ENCODE measurements at places on chromosomes 1 and 21.

DNA sequence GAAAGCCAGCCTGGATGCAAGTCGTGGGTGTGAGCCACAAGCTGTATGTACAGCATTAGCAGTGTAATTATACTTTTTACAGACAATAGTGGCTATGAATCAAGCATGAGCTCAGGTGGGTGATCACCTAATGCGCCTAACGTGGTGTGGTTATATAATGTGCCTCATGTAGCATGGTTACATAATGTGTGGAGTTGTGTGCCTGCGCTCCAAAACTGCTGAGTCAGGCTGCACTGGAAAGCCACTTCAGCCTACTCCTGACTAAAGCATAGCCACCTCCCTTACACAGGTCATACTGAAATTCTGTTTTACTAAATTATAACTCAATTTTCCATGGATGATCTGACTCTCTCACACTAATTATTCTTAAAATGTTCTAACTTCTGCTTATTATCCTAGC, 69.8 kb downstream of the KCNT2 start:
- peak; percentile 29 for DNase-seq

DNA sequence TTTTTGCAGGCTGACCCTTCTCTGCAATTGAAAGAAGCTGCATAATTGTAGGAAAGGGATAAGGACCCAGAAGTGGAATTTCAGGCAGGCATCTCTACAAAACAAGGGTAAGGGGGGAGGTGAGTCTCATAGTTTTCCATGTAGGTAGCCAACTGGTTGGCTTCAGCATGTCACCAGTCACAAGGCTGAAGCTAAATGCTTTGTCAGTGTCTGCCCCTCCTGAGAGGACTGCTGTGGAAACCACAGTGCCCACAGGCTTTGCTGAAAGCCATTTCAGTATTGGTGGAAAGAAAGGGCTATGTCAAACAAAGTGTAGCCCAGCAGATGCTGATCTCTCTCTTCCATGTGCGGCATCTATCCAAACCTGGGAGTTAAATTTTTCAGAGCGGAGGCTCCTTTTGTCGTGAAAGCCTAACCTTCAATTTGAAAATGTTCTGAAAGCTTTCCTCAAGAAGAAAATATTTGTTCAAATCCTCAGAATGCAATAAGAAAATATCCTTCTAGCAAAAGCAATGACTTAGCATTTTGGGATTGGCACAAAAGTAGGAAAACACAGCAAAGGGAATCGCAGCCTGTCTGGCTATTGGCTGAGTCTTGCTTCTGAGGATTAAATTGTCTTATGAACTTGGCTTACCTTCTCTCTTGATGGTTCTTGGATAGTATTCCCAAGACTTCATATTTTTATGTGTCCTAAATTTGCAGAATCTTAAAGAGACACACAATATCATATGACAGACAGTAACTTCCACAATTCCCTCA, 591.7 kb downstream of the PLPP3 start:
- DNase-seq: no peak

DNA sequence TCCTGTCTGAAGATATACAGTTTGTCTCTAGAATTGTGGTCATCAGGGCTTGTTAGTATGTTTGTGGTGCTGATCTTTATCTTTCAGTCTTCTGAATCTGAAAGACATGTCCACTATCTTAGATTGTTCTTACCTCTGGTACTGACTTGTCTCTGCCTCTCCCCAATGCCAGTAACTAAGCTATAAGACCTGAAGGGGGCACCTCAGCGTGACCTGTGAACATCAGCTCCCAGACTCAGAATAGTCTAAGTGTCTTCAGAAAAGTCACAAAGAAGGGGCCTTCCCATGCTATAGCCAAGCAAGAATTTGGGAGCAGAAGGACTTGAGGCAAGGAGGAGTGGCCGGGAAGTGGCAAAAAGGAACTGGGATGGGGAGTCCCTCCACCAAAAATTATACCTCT, 178.1 kb downstream of the NTNG1 start:
- DNase-seq: no peak

GRCh38 chr1:236222632-236223031, 59.1 kb downstream of the ERO1B start:
- no peak for DNase-seq

GRCh38 chr1:89523572-89524368, 859 bp upstream of the LRRC8B start:
- peak; percentile 98 for DNase-seq

DNA sequence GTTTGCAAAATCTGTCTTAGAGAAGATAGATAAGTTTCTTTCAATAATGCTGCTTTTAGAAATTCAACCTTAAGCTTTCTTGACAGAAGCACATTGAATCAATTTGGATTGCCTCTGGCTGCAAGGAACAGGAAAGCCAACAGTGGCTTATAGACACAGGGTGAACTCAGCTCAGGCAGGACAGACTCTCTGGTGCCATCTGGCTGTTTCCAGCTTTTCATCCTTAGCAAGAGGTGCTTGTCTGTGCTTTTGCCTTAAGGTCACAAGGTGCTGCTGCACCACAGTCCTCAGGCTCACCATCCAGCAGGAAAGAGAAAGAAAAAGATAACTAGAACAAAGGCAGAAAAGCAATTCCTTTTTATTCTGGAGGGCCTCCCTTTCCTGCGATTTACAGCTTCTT, 93.7 kb upstream of the ETS2 start:
- DNase-seq: peak; percentile 75

DNA sequence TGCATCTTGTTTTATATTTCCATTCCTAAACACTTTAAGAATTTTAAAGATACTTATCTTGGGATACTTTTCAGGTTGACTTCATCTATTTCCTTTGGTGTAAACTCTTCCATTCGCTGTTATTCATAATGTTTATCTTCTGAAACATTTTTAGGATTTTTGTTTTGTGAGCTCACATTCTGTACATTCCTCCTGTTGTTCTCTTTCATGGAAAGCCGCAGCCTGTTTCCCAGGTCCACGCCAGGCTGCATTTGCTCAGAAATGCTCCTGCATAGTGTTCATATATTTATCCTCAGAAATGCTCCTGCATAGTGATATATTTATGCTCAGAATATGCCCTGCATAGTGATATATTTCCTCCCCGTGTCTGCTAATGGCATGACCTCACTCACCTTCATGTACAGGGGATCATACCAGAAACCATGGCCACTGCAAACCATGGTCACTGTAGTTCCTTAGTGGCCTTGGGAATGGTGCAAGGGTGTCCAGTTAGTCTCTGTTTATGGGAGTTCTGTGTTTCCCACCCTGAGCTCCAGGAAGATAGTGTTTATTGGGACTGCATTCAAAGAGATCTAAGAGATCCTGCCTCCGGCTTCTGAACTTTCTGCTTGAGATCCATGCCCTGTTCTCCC, 153.9 kb upstream of the GREM2 start:
- no peak for DNase-seq

GRCh38 chr21:42423197-42423675, 19.5 kb downstream of the UBASH3A start:
- DNase-seq: no peak

DNA sequence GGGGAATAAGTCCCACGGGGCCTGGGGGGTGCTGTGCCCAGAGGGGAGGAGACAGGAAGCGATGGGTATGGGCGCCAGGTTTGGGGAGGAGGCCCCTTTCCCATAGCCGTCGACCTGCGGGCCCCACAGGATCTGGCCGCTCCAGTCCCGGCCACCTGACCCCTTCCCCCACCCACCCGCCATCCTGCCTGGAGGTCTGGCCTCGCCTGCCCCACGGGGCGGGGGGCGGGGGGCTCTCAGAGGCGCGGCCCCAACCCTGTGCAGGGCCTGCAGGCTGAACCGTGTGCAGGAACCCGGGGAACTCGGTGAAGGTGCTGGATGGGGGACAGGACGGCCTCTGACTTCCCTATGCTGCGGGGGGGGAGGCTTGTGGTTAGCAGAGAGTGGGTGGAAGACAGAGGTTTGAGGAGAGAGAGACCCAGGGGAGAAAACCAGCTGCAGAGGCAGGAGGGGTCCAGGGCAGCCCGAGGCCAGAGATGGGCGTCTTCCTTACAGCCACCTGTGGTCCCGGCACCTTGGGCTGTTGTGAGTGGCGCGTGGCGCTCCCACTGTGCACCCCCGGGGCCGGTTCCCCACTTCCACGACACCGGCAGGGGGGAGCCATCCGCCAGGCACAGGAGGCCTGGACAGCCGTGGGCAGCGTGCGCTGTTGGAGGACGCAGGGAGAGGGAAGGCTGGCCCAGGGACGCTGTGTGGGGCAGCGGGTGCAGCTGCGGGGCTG, 2.5 kb upstream of the TNFRSF18 start:
- DNase-seq: no peak

GRCh38 chr1:58597996-58598395, 20.9 kb upstream of the TACSTD2 start:
- no peak for DNase-seq

DNA sequence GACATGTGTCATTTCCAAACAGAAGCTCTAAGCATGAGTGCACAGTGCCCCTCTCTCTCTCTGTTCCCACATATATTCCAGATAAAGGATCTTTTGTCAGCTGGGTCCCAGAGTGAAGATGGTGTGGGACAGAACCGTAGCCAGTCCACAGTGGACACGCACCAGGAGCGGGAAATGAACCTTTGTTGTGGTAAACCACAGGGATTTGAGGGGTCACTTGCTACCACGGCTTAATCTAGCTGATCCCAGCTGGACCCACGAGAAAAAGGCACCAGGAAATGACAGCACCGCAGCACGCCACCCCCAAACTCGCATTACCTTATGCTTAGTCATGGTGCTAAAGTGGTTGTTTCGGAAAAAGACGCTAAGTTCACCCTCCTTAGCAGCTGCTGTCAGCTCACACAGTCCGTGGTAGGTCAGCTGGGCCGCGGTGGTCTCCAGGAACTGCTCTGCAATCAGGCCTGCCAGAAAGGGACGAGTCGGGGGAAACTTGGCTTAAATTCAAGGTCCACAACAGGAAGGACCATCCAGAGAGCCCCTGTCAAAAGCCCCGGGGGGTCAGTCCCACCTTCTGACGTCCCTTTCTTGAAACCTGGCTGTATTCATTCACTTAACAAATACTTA, 7.5 kb downstream of the MINDY1 start:
- no peak for DNase-seq

DNA sequence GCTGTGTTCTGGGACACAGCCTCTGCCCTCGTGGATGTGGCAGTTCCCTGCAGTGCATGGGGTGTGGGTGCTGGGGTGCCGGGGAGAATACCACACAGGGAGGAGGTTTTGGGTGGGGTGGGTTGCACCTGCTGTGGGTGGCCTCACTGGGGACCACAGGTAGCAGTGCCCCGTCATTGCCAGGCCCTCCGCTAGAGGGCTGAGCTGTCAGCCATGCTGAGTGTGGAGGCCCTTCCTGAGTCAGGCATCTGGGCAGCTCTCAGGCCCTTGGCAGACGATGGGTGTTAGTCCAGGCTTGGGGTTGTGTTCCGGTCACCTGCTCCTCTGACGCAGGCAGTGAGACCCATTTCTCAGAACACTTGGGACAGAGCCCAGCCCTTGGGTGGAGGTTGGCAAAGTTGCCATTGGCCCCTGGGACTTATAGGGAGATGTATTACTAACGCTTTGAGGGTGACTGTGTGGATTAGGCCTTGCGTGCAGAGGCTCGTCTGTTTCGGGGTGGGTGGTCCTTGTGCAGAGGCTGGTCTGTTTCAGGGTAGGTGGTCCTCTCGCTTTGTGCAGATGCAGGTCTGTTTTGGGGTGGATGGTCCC, 23.9 kb downstream of the PCNT start:
- DNase-seq: no peak

DNA sequence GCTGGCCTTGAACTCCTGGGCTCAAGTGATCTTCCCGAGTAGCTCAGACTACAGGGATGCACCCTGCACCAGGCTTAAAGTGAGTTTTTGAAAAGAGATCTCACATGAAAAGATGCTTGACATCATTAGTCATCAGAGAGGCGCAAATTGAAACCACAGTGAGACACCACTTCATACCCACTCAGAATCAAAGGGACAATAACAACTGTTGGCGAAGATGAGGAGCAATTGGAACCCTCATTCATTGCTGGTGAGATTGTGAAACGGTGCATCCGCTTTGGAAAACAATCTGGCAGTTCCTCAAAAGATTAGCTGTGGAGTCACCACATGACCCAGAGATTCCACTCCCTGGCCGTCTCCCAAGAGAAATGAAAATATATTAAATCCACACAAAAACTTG, 122.3 kb downstream of the PGBD5 start:
- peak; percentile 62 for DNase-seq

- DNase-seq: no peak
Observed at GRCh38 chr1:41138549-41138948, 103.6 kb downstream of the SCMH1 start.

GRCh38 chr21:38680401-38680800, 125.3 kb upstream of the ETS2 start:
- no peak for DNase-seq

GRCh38 chr1:4146614-4147013, 246.5 kb upstream of the C1orf174 start:
- no peak for DNase-seq

DNA sequence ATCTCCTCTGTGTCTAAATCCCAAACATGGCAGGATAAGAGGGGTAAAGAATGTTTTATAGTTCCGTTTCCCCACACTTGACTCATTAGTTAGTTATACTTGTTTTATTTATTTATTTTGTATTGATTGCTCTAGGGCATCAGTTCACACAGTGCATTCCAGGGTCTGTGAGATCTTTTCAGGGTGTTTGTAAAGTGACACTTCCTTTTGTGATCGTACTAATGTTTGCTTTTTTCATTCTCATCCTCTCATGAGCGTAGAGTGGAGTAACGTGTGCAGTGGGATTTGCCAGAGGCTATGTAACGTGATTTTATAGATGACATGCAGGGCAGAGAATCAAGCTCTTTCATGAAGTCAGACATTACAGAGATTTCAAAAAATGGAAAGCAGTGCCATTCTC, 103.2 kb downstream of the SCCPDH start:
- peak; percentile 75 for DNase-seq

GRCh38 chr1:156885314-156885713, 8.2 kb upstream of the PEAR1 start:
- no peak for DNase-seq

GRCh38 chr1:105386489-105386888, 1636.8 kb downstream of the AMY1C start:
- no peak for DNase-seq

DNA sequence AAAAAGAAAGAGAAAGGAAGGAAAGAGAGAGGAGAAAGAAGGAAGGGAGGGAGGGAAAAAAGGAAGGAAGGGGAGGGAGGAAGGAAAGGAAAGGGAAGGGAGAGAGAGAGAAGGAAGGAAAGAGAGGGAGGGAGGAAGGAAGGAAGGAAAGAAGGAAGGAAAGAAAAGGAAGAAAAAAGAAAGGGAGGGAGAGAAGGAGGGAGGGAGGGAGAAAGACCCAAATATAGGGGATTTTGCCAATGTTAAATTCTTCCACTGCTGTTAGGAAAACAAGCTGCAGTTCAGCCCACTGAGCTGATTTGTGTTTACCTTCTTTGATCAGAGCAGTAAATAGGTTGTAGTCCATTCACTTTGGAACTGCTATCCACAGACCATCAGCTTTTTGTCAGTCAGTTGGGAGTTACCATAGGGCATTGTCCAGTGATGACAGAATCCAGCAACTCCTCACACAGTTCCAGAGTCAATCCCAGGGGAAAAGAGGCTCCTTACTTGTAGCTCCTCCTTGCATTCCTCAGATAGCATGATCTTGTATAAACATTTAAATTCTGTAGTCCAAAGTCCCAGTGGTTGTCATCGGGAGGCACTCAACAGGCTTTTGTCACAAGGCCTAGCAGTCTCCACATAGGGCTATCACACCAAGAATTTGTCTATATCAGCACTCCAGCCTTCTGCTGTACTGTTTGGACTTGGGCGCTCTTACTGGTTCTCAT, 13.5 kb upstream of the PPP1R8 start:
- DNase-seq: no peak
